ENCODE measurements at places on chromosomes 6 and 20. TPM values are rescaled to one million over a fixed set of nuclear protein-coding genes. Genes with fewer than 3 reads are reported as not detected.

- no peak for ATAC-seq
Observed at GRCh38 chr20:13461849-13462458, 176.8 kb downstream of the TASP1 start.

- ATAC-seq: no peak
Observed at GRCh38 chr6:75438442-75439116, 55.0 kb downstream of the FILIP1 start.

- ATAC-seq: peak; percentile 32
Observed at GRCh38 chr6:132669690-132670291, 10.8 kb upstream of the TAAR1 start.

The BIRC7 gene
- total RNA-seq: 0.61 TPM

The TUBB1 gene
- total RNA-seq: 0.13 TPM
